ENCODE measurements at places on chromosomes 2 and 18.

DNA sequence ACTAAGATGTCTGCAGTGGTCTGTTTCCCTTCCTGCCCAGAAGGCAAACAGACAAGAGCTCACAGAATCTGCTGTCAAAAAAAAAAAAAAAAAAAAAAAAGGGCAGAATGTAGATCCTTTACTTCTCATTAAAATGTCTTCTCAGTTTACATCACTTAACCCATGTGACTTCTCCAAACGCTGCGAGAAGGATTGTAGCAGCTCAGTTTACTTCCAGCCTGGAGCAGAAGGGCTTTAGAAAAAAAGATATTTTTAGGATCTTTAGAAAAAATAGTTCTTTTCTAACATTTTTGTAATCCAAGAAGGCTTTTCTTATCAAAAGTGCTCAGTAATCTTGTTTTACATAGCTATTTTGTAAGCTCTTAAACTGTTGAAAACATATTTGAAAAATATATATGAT, 425.4 kb downstream of the CNTNAP5 start:
- DNase-seq, result no peak

GRCh38 chr2:99935662-99936061, 206.7 kb downstream of the AFF3 start:
- no peak for DNase-seq

DNA sequence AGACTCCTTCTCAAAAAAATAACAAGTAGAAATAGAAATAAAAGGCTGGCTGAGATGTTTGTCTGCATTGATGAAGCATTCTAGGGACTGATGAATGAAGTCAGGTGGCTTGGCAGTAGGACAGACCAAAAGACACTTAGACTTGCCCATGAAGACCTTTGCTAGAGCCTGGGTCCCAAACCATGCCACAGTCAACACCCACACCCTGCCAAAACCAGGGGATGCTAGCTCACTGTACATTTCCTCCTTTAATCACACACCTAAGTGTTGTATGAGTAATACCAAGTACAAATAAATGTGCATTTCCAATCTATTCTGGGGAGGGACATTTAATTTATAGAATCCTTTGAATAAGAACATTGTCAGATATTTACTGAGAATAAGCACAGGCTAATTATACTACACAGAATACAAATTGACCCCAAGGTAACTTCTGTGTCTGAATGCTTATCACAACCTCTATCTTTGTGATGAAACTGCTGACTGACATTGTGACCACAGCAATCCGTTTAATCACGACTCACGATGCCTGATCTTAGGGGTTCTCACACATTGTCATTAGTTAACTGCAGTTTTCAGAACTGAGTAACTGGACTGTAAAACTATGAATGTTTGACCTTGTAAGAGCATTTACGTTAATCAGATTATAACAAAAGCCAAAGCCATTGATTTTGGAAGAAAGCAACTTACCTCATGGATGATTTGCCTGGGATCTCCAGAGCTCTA, 10.5 kb upstream of the NOL10 start:
- no peak for DNase-seq

DNA sequence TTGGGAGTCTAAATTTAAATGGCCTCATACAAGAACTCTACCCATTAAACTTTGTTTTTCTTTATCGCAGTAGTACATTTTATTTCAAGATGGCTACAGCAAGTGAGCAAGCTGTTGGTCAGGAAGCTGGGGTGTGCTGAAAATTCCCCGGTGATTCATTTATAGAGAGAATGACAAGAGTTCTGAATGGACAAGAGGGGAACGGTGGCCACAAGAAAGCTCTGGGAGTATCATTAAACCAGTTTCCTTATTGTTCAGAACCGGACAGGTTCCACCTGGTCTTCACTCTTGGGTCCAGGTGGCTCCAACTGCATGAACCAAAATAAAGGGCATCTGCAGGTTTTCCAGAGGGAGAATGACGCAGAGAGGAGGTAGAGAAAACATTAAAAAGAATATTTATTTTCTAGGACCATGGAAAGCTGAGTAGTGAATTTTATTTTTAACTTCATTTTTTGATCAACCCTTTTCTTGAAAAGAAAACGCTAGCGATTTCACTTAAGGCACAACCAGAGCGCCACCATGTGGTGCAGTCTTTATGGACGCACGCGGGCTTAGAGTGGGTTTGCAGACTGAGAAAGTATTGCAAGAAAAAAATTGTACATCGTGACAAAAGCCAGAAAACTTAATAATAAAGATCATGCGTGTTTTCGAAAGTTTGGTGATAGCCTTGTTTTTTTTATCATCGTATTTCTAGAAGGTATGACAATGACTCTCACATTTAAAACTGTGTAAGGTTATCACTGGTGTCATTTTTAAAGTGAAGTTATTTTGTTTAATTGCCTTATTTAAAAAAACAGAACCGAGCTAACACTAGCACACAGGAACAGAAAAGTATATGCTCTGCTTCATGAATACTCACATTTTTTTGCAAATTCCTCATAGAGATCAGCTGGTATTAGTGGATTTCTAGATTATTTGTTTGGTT, 97.9 kb upstream of the NOL4 start:
- peak; percentile 87 for DNase-seq

GRCh38 chr2:179238027-179238426, 26.6 kb downstream of the SESTD1 start:
- DNase-seq, result no peak

DNA sequence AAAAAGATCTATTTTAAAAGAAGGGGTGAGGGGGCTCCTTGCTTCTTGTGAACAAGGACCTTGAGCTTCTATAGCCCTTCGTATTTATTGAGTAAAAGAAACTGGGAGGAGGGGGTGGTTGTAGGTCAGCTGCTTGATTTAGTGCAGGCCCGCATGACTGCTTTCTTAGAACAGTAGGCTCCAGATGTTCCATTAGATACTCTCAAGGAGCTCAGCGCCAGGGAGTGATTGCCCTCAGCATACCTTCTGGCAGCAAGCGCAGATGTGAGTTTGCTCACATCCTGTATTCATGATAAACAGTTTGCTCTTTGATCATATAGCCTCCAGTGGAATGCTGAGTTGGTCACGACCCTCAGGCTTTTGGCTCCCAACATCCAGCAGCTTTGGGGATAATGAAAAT, 108.9 kb upstream of the XPO1 start:
- no peak for DNase-seq

DNA sequence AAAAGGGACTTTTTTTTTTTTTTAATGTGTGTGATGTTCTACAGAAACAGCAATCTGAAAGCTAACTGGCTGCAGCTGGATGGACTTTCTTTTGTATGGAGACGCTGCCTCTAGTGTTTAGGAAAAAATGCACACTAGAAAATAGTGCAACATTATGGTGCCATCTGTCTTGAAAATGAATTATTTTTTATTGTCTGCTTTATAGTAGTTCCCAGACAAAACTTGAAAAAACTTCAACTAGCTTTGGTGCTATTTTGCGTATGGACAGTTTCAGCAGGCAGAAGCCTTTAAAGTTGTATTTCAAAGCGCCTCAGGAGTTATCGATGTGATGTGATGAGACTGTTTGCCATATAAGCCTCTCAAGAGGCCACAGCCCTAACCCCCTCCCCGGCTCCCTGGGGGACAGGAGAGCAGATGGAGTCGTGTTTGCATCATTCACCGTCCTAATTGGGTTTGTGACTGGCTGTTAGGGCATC, 86.9 kb downstream of the LTBP1 start:
- peak; percentile 80 for DNase-seq

DNA sequence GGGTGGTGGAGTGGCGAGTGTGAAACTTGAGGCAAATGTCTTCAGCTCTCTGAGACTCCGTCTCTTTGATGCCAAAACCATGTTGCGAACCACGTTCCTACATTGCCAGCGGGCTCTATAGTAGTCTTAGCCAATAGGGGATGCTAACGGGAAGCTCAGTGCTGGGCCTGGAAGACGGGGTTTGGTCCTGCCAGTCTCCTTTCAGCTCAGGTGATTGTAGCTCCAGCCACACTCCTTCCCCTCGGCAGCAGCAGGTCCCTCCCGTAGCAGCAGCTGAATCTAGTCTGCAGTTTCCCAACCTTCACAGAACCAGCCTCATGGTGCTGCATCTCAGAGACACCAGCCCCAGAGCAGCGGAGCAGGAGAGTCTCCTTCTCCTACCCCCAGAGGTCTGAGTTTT, 109.7 kb downstream of the TFCP2L1 start:
- no peak for DNase-seq

GRCh38 chr18:10441472-10441871, 13.0 kb upstream of the APCDD1 start:
- DNase-seq, result no peak

DNA sequence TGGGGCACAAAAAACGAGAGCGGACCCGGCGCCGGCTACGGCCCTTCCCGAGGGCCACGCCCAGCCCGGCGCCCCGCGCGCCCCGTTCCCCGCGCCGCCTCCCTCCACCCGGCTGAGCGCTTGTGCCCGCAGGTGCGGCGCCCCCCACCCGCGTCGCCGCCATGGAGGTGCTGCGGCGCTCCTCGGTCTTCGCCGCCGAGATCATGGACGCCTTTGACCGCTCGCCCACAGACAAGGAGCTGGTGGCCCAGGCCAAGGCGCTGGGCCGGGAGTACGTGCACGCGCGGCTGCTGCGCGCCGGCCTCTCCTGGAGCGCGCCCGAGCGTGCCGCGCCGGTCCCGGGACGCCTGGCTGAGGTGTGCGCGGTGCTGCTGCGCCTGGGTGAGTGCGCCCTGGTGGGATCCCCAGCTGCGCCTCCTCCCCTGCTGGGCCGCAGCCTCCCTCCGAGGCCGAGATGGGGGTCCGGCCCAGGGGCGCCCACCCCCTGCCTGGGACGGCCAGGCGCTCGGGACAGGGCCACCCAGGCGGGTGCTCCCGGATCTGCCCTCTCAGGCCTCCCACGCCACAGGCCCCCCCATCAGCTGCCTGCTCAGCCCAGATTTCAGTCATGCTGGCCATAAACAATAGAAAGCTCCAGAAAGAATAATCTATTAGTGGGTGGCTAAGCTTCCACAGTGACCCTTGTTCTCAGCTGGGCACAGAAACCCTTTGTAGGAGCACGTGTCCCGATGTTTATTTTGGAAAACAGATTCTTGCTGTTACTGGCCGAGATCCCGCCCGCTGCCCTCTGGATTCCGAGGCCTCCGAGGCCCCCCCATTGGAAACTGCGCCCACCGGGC, 997 bp downstream of the BOK start:
- DNase-seq, result peak; percentile 73

DNA sequence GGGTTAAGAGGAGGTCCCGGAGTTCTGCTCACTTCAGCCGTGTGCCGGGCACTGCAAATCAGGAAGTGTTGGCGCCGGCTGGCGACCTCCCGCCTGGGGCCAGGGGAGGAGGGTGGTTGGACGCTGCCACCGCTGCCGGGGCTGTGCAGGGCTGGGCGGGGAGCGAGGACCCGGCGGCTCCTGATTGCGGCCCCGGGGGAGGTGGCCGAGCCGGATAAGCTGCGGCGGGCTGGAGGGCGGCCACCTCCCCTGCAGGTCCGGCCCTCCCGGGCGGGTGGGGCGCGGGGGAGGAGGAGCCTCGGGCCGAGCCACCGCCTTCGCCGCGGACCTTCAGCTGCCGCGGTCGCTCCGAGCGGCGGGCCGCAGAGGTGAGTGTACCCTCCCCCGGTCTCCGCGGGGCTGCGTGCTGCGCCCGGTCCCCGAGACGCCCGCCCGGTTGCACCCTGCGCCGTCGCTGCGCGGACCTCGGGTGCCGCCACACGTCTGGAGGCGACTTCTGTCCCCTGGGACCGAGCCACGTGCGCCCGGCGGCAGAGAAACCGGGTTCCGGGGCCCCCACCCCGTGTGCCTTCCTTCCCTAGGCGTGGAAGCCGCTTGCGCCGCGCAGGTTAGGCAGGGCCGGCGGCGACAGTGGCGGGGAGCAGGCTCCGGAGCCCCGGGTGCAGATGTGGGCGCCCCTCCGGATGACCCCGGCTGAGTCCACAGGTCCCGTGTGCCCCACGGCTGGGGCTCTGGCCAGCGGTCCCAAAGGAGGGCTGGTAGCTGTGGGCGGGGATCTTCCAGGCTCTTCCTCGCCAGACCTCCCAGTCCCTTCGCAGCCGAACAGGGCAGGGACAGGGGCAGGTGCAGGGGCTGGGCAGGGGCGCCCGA, at the start of gene STEAP3:
Gene STEAP3 (plus strand): TSS at position 314 of the 870 bp plus-strand sequence. CDS start 7,179 bp downstream, outside the sequence.
- DNase-seq, result peak; percentile 67

DNA sequence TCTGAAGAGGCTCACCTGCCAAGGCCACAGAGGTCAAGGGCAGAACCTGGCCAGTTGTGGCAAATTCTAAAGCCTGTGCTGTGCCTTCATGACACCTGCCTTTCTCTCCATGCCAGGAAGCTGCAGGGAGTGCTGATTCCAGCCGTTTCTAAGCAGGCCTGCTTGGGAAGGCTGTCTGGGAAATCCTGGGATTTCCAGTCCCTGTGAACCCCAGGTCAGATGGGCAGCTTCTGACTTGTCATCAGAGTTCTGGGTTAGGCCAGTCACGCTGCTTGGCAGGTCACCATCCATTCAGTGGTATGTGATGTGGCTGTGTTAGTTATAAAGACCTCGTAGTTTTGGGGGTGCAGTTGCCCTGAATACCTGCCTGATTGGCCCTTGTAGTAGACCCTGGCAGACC, 70.7 kb upstream of the ALPP start:
- no peak for DNase-seq

DNA sequence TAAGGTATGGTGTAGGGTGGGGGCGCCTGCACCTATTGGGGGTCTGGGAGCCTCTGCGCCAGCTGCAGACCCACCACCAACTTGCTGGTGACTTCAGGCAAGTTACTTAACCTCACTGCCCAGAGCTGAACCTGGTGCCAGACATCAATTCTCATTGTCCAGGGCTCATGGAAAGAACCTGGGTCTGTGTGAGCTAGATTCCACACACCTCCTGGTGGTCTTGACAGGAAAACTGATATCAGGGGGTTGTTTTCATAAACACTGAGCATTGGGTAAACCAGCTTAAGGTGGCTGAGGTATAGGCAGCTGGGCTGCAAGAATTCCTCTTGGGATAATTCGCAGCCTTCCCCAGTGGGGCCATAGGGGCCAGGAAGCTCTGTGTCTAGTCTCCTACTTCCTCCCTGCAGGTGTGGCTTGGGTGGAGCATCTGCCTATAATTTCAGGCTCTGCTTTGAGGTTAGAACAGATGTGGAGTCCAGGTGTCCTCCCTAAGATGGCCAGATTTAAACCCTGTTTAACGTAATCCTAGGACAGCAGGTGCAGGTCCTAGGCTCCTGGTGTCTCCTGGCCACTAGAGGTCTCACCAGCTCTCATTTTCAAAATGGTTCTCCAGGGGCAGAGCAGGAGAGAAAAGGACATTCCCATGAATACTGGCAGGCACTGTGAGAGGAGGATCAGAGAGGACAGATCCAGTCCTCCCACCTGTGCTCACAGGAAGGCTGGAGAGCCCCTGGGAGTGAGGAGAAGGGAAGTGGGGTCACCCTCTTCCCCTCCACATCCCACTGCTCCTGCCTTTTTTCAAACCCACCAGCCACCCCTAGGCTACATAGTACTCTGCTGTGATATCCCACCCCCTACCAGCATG, 100.4 kb upstream of the SMAD2 start:
- DNase-seq, result peak; percentile 69

- no peak for DNase-seq
Measured at GRCh38 chr18:79591032-79591308, 88.6 kb upstream of the CTDP1 start.

- DNase-seq, result no peak
Measured at GRCh38 chr2:72998724-72999123, 72.8 kb downstream of the SFXN5 start.

- DNase-seq, result no peak
Measured at GRCh38 chr2:53438100-53438499, 329.5 kb upstream of the CHAC2 start.

GRCh38 chr18:52598921-52599320, 258.9 kb downstream of the DCC start:
- no peak for DNase-seq

Measured in adipocyte (in vitro differentiated cells).